Activated CD4-positive, alpha-beta T cell treated with anti-CD3 and anti-CD28 coated beads, Interleukin-2, amount 10 ng/mL, durations not matched to agents 24 days and 14 days (primary cell): ENCODE measurements at places on chromosomes 1 and 21. TPM values are rescaled to one million over a fixed set of nuclear protein-coding genes. Genes with fewer than 3 reads are reported as not detected.

SLC35D1 gene
- total RNA-seq, result 15.9 and 16.1 TPM in 2 replicates

SDHB gene
- 140 and 156 TPM in 2 replicates for total RNA-seq

CRYBG2 gene
- total RNA-seq, result 1.1 and 1.4 TPM in 2 replicates

RNU1-2 gene
- 1,962 and 2,189 TPM in 2 replicates for total RNA-seq

EVA1C gene
- 6.0 and 8.2 TPM in 2 replicates for total RNA-seq

CYP2J2 gene
- 0.49 and 0.78 TPM in 2 replicates for total RNA-seq

ESPN gene
- total RNA-seq, result 0.49 and 1.3 TPM in 2 replicates
